ENCODE measurements at places on chromosomes 1 and 21.

- no peak for DNase-seq
These were observed 3.6 kb downstream of the ADGRL2 start for GRCh38 chr1:81804312-81804711.

DNA sequence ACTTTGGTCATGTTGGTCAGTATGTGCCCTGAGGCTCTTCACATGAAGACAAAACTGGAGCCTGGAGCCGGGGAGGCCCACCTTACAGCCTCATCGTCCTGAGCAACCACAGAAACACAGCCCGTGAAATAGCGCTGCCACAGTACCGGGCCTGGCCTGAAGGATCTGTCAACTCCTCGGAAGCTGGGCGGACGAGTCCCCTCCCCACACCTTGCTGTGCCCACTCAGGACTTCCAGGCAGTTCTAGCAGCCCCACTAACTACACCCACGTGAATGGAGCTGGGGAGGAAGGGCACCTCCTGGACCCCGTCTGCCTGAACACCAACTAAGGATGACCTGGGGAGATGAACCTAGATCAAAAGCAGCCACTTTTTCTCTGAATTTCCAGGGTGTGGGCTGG is 24.7 kb downstream of the SDE2 start:
- DNase-seq = no peak

- DNase-seq = no peak
These were observed 196.3 kb upstream of the SPAG17 start for GRCh38 chr1:118381197-118381869.

DNA sequence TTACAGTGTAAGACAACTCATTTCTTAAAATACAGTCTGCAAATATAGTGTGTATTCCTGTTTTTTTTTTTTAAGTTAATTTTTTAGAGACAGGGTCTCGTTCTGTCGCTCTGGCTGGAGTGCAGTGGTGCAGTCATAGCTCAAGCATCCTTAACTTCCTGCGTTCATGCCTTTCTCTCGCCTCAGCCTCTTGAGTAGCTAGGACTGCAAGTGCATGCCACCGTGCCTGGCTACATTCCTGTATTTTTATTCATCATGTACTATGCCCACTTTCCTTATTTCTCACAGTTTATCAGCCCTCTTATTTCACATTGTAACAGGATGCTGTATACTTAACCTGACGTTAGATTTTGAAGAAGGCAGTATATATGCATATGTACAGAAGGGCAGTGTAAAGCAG is 26.7 kb downstream of the MIER1 start:
- no peak for DNase-seq

DNA sequence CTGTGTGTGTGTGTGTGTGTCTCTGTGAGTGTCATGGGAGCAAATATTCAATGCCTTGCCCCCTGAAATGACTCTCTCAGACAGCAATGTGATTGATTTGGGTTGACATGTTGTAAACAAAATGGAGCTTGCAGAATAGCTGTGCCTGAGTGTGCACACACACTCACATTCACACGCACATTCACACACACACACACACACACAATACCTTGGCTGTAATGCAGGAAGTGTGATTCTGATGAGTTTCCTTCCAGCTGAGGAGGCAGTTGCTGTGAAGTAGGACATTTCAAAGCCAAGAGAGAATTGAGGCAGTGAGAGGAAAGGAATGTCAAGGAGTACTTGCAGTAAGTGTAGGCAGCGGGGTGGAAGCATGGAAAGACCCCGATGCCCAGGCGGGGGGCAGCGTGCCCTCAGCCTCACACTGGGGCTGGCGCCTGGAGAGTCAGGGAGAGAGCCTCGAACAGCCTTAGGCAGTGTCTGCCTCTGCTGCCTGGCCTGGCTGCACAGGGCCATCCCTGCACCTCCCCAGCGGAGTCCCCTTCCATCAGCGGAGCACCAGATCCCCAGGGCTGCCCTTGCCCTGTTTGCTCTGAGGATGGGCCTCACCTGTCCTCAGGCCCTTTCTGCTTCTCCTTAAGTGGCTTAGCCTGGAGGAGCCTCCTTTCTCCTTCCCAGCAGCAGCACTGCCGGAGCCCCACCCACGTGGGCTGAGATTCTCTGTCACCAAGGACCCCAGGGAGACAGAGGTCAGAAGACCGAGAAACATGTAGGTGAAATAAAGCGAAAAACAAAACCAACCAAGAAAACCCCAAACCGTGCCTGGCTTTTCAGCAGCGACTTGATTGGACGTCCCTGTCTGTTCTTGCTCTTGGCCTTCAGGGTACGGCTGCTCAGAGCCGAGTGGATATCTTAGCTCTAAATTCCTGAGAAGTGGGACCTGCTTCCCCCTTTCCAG is 9.2 kb downstream of the VASH2 start:
- DNase-seq = no peak

DNA sequence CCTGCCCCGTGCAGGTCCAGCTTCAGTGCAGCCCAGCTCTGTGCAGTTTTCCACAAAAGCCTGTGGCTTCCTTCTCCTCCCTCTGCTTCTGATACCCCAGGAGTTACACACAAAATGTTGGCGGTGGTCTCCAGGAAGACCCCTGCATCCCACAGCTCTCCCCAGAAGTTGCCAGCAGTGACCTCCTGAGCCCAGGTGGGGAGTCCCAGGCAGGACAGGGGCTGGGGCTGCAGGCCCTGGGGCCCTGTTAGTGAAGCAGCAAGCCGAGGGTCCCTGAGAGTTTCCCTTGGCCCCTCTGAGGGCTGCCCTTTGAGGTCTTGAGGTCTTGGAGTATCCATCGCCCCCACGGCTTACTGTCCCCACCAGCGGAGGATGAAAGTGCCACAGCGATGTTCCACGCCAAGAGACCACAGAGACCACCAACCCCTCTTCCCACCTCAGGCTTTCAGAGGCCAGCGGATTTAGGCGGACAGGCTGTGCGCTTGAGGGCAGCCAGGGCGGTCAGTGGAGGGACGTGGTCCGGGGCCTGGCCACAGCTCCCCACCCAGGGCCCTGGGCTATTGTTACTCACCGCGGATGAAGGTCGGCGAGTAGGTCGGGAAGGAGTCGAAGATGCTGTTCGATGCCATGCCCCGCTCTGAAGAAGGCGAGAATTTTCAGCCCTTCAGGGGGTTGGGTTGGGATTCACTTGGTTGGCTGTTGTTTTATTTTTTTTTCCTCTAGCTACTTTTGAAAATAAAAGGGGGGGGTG is 34.0 kb upstream of the RUNX3 start:
- no peak for DNase-seq

DNA sequence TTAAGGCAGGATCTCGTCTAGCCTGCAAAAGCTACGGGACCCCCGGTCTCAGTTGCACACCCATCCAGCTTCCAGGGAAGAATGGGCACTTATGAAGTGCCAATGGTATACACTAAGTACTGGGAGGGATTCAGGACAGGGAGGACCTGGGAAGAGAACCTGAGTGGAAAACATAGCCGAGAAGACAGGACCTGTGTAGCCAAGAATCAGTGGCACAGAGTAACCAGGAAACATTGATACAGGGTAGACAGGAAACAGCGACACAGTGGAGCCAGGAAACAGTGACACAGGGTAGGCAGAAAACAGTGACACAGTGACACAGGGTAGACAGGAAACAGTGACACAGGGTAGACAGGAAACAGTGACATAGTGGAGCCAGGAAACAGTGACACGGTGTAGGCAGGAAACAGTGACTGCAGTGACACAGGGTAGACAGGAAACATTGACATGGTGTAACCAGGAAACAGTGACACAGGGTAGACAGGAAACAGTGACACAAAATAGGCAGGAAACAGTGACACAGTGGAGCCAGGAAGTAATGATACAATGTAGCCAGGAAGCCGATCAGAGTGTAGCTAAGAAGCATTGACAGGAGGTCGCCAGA is 138.0 kb upstream of the ARHGEF16 start:
- DNase-seq = no peak

Measured in NCI-H2171 (cell line).